ENCODE measurements at places on chromosomes 13 and 19.

GRCh38 chr13:23516190-23516589 is 54.0 kb upstream of the TNFRSF19 start:
- no peak for DNase-seq

GRCh38 chr13:24250376-24251057 is 58.9 kb upstream of the C1QTNF9 start:
- no peak for DNase-seq

GRCh38 chr19:28258829-28259228 is 954.1 kb downstream of the UQCRFS1 start:
- no peak for DNase-seq

DNA sequence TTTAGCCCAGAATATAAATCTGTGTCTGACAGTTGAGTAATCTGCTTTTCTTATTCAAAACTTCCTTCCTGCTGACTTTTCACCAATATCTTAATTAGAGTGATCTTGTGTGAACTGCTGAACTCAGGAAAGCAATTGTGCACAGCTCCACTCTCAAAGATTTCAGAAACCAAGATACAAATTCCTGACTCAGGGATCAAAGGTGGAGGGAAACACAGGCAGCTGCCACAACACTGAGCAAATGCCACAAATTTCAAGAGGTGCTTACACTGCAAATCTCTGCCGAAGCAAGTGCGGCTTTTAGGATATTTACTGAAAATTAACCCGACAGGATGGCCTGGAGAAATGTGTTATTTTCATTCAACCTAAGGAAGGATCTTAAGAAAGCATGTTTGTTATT is 111.4 kb downstream of the STOML3 start:
- DNase-seq, result no peak

GRCh38 chr13:106003651-106004050 is 531.8 kb downstream of the EFNB2 start:
- DNase-seq, result no peak

DNA sequence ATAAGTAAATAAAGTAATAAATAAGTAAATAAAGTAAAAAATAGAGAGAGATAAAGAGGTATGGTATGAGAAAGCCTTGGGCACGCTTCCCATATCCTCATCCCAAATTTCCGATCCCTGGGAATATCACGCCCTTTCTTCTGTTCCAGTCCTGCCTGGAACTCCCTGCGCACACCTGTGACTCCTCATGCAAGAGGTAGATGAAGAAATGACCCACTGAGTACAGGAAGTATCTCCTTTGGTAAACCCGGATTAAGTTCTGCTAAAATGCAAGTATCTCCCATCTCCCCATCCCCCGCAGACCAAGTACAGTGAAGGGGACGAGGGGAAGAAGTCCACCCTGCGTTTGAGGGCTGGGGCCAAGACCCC is 399 bp upstream of the ZNF136 start:
- DNase-seq, result peak; percentile 77

DNA sequence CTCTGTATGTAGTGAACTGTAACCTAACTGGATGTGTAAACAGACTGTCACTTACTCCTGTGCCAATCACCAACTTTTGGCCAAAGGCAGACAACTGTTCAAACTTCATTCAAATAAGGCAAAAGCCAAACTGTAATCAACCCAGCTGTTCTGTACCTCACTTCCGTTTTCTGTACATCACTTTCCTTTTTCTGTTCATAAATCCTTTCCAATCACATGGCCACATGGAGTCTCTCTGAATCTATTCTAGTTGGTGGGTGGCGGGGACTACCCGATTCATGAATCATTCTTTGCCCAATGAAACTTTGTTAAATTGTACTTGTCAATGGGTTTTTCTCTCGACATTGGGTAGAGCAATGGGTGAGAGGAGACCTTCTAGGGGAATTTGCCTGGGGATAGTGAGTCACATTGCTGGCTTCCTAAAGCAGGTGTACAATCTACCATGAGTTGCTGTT is 178.3 kb upstream of the RFC3 start:
- DNase-seq, result no peak

- no peak for DNase-seq
Observed at GRCh38 chr19:10222201-10222890, 8.8 kb downstream of the S1PR2 start.

DNA sequence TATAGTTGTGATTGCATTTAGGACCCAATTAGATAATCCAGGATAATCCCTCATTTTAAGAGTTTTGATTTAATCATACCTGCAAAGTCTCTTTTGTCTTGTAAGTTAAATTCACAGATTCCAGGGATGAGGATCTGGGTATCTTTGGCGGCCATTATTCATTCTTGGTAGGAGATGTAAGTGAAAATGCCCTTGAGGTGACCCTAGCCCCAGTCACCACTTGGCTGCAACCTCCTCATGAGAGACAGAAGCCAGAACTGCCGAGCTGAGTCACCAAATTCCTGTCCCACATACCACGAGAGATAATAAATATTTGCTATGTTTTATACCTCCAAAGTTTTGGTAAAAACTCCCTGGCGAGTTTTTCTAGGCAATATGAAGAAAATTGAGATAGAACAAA is 389.4 kb downstream of the RFC3 start:
- no peak for DNase-seq

- no peak for DNase-seq
Observed at GRCh38 chr19:20840371-20840770, 64.3 kb downstream of the ZNF66 start.

DNA sequence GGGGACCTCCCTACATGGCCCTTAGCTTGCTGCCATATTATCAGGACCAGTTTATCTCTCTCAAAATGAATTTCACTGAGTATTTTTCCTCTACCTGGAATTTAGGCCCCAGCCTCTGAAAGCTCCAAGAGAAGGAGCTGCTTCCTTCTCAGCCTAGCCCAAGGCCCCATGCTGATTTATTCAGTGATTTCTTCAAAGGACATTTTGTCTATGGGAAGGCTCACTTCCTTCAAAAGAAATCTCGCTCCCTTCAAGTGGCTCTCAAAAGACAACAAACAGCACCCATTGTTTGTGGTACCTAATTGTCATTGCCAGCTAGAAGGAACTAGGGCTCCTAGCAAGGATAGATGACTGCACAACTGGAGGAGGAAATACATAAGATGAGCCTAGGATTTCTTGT is 172.4 kb downstream of the SLC7A1 start:
- no peak for DNase-seq

DNA sequence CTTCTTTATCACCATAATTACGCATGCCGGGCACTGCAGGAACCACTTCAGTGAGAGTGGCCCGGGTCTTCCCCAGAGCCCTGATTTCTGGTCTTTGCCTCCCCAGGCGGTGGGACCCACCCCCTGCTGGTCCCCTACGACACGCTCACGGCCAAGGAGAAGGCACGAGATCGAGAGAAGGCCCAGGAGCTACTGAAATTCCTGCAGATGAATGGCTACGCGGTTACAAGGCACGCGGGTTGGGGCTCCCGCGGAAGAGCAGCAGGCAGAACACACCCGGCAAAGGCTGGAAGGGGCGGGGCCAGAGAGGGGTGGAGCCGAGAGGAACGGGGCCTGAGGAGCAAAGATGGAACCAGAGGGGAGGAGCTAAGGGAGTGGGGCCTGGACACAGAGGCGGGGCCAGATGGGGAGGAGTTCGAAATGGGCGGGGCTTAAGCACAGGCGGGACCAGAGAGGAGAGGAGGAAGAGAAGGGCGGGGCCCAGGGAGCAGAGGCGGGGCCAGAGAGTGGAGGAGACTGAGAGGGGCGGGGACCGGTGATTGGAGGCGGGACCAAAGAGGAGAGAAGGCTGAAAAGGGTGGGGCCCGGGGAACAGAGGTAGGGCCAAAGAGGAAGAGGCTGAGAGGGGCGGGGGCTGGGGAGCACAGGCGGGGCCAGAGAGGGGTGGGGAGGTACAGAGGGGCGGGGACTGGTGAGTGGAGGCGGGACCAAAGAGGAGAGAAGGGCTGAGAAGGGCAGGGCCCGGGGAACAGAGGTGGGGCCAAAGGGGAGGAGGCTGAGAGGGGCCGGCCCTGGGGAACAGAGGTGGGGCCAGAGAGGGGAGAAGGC is 73.4 kb downstream of the RYR1 start:
- DNase-seq, result peak; percentile 64

- no peak for DNase-seq
Observed at GRCh38 chr19:3262362-3262761, 37.9 kb downstream of the CELF5 start.

GRCh38 chr19:19010551-19010950 is 22.8 kb downstream of the SUGP2 start:
- DNase-seq, result no peak

- no peak for DNase-seq
Observed at GRCh38 chr13:50616101-50616500, 227.4 kb downstream of the DLEU7 start.

DNA sequence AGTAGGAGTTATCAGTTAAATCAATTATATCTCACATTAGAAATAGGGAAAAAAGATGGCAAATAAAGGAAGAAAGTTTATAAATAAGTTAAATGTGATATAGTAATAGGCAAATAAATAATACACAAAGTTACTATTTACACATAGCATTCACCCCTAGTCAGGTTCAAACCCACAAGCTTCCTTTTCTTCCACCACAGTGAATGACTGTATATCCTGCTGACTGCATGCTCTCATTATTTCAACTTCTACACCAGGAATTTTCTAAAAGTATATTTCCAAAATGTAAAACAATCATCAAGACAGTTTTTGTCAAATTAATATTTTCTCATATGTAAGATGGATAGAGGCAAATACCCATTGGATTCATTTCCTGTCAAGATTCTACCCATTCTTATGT is 548.6 kb upstream of the SLITRK5 start:
- DNase-seq, result no peak

GRCh38 chr19:34997071-34997617 is 3.0 kb upstream of the GRAMD1A start:
- DNase-seq, result no peak

DNA sequence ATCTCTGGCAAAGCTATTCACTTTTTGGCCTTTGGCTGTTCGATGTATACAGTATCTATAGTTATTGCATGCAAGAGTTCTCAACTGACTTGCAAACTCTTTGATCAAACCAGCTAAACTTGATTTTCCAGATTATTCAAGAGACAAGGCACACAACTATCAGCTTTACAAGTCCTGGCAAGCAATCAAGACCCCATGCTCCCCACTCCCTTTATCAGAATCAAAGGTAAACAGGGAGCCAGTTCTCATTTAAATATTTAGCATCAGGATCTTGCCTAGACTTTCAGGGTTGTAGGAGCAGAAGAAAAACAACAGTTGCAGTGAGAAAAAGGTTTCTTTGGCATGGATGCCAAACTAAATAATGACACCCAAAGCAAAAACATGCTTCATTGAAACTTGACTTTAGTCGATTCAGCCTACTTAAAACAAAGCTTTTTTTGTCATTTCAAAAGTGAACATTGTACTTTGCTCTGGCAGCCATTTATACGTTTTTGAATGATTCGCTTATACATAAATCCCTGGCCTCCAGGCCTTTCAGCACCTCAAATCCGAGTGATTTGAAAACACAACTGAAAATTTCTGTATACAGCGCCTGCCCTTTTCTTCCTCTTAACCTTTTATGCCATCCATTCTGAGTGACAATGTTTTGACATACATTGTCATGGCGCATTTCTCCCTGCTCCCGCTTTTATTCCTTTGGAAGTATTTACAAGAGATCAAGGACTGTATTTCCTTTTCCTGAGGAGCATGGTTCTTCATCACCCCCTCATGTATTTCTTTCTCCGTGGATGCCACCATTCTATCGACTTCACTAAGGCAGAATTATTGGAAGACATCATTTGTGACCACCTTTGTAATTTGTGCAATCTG is 340.8 kb downstream of the KLF5 start:
- no peak for DNase-seq

- no peak for DNase-seq
Observed at GRCh38 chr13:91482427-91482826, 84.0 kb downstream of the GPC5 start.

DNA sequence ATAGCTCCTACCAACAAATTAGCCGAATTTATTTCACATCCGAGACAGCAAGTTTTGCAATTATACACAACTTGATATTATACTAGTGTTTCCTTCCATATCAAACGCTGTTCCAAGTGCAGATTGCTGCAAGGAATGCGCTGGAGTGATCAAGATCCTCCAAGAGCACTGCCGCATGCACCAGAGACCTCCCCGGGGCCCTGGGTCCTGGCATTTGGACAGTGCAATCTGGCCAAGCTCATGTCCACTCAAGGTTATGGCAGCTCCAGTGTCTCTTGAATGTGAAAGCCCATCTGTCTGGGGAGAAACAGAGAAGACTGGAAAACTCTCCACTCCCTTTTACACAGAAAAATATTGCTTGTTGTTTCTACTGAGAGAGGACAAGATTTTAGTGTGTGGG is 111.9 kb downstream of the HSPH1 start:
- no peak for DNase-seq

DNA sequence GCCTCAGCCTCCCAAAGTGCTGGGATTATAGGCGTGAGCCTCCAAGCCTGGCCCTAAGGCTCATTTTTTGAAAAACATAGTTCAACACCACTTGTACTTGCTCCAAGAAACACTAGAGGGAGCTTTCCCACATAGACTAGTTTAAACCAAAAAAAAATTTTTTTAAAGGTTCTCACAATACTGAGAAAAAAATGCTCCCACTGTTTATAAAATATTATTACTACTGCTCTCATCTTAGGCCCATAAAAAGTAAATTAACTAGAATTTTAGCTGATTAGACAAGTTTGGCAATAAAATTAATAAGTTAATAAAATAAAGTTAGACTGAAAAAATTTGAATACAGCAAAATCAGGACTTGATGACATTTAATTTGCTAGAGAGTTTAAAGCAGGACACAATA is 109.5 kb downstream of the TBC1D4 start:
- peak; percentile 51 for DNase-seq

- DNase-seq, result peak; percentile 78
Observed at GRCh38 chr19:45591004-45591637, 6.5 kb upstream of the OPA3 start.

DNA sequence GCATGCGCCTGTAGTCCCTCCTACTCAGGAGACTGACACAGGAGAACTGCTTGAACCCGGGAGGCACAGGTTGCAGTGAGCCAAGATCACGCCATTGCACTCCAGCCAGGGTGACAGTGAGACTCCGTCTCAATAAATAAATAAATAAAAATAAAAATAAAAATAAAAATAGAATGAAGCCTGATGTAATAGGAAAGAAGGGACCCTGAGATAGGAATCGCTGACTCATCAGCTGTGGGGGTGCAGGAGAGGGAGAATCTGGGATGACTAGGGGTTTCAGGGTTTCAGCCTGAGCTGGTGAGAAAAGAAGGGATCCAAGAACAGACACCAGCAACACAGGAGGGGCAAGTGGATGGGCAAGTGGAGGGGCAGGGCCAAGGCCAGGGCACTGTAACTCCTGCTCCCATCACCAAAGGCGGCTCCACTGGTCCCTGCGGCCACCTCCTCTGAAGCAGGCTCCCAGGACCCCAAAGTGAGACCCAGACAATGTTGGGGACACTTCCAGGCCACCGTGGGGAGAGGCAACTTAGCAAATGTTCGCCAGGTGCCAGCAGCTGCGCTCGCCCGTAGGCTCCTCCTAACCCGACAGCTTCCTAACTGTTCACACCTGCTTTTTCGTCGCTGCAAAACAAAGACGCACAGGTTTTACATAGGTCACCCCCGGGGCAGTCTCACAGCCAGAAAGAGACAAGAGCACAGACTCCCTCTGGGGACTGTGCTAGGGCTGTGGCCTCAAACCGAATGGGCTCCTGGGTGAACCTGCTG is 1.2 kb downstream of the HAUS8 start:
- peak; percentile 87 for DNase-seq

- DNase-seq, result peak; percentile 89
Observed at GRCh38 chr19:47471733-47472457, at the start of gene SLC8A2. Gene SLC8A2, minus strand, starts transcription at chr19:47471893. Its CDS starts 5,490 bp downstream, at chr19:47466403.

- DNase-seq, result peak; percentile 30
Observed at GRCh38 chr13:39498471-39499114, 104.4 kb downstream of the LHFPL6 start.

GRCh38 chr19:38318660-38319059 is 985 bp upstream of the KCNK6 start:
- DNase-seq, result no peak

Data from NCI-H69 (cell line).